Fibroblast of upper back skin (primary cell): ENCODE measurements at places on chromosomes 12 and 14.

GRCh38 chr14:99413172-99413571, 67.5 kb downstream of the SETD3 start:
- DNase-seq, result no peak

GRCh38 chr12:2049604-2050540, 2.9 kb upstream of the CACNA1C start:
- peak; percentile 44 for DNase-seq

DNA sequence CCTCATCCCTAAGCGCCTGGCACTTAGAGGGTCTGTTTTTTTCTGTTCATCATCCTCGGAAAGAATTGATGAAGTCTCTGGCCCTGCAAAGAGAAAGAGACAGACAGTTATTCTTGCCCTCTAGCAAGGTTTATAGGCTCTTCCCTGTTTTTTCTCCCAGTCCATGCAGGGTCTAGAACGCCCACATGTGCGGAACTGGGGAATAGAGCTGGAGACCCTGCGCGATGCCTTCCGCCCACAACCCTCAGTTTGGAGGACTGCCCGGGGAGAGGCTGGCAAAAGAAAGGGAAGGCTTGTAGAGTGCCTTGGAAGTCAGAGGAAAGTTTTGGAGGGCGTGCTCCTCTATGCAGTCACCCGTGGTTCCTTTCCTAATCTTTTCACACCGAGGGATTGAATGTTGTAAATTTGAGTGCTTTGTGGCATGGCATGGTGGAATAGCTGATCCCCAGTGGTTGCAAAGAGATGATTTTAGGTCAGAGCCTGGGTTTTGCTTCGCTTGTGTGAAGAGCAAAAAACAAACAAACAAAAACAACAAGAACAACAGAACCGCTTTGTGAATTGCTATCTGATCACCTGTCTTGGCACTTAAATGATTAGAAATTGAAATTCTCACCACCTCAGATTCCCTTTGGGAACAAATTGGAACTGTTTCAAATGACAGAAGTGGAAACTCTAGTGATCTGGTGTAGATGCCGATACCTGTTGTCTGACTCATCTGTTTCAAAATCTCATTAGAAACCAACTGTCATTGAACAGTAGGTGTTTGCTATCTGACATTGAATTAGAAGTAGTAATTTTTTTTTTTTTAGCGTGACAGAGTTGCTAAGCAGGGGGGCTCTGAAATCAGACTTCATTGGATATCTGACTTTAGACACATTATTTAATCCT, 947 bp downstream of the GAS2L3 start:
- no peak for DNase-seq

DNA sequence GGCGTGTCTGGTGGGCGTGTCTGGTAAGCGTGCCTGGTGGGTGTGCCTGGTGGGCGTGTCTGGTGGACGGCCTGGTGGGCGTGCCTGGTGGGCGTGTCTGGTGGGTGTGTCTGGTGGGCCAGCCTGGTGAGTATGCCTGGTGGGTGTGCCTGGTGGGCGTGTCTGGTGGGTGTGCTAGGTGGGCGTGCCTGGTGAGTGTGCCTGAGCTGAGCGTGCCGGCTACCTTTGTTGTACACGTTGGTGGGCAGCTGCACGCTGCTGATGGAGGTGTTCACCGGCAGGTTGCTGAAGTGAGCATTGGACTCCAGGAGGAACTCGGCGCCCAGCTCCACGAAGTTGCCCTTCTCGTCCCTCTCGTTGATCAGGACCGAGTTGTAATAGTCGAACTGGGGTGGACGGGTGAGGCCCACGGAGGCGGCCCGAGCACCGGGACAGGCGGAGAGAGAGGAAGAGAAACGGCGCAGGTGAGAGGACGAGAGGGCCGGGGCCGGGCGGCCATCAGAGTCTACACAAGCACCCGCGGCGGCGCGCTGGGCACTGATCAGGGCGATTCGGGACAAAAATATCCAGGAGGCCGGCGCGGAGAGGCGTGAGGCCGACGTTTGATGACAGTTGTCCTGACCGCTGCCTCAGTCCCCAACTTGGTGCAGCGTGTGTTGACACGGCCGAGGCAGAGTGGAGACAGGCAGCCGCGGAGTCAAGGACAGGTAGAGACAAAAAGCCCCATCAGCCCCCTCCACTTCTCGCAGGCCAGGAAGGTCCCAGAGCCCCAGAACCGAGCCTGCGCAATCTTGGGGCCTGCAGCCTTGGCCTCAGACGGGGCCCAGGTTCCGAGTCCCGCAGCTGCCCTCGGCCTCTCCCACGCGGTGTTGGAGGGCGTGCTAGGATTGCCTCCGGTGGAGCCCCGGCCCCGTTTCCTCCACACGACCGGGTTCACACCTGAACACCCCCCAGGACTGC, 10.5 kb downstream of the CACNA2D4 start:
- DNase-seq, result no peak

- DNase-seq, result no peak
Measured at GRCh38 chr12:87812030-87812429, 217.2 kb downstream of the C12orf50 start.

DNA sequence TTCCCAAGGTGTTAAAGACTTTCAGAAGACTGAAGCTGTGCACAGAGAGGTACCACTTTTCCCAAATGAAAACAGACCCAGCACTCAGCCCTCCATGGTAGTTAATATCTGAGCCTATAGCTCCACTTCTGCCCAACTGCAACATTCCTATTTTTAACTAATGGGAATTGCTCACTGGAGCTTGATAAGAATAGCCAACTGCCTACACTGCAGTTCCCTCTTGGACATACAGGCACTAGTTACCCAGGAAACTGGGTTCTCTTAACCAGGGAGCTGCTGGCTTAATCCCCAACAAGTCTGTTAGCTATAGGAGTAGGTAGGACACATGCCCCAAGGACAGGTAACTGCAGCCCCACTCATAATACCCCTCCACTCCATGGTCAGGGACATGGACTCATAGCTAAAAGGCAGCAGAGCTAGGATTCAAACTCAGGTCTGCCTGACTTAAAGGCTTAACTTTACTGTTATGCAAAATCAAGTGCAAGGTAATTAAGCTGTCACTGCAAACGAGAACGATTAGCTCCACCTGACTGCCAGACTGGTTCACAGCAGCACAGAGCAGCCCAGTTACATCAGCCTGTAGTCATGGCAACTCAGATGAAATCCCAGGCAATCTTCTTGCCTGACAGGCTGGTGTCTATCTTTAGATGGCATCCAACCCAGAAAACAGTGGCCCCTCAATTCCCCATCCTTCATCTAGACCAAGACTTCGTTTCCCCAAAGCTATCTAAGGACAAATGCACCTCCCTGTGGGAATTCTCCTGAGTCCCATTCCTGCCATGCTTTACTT, 77.1 kb upstream of the ACTN1 start:
- DNase-seq, result peak; percentile 80

DNA sequence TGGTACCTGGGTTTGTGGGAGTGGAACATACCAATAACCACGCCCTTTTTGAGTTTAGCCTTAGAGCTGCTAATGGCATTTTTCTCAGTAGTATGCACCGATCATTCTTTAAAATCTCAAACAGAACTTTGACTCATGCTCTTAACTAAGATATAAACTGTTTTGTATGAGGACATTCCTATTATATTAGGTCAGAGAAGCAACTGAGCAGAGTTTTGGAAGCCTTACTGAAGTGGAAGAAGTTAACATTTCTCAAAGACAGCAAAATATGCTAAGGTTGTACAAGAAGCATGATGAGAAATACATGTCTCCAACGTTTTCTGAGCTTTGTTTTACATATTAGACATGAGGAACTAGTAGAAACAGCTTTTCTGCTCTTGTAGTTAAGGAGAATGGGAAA, 819.2 kb downstream of the FSCB start:
- DNase-seq, result peak; percentile 61

DNA sequence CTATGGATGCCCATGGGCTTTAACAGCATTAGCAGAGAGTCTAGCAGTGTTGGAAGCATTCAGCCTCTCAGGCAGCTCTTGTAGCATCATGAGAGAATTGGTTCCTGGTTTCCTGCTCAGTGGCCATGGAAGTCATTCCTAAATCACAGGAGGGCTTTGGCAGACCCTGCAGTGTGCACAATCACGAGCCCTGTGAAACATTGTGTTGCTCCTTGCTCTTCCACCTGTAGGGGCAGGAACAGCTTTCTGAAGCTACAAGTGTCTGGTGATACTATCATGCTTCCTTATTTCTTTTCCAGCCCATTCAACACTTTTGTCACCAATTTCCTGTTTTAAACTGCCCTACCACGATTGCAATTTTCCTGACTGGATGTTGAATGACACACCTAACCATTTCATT, 402.2 kb upstream of the USP15 start:
- no peak for DNase-seq

GRCh38 chr12:52603314-52603713, 2.1 kb upstream of the KRT72 start:
- peak; percentile 2 for DNase-seq

- peak; percentile 16 for DNase-seq
Measured at GRCh38 chr12:104138797-104139152, 765 bp upstream of the NFYB start.

DNA sequence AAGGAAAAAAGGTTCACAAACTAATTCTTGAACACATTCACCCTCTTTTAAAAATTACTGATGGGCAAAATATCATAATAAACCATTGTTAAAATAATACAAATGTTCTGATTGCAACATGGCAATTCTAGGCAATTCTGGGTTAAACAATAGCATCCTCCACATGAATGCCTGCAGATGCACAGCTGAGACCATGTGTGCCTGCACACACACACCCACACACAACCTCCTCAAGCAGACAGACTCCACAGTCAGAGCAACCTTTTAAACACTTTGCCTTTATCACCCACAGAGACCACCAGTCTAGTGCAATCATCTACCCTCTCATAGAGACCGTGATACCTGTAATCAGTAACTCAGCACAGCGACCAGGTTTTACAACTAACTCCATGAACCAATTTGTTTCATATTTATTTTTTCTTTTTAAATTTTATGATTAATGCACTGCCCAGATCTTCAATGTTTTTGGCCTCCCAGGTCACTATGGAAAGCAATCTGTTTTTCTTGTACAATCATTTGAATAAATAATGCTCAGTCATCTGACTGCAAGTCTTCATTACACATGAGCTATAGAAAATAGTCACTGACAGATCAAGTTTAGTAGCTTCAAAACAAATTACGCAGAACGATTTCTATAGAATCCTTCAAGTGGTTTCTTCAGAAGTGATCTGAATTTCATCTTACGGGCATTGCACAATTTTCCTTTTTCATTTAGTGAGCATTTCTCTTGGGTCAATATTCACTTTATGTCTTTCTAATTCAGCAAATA, 105.8 kb downstream of the PRKD1 start:
- no peak for DNase-seq

- no peak for DNase-seq
Measured at GRCh38 chr14:54221432-54221803, 175.4 kb upstream of the CDKN3 start.

DNA sequence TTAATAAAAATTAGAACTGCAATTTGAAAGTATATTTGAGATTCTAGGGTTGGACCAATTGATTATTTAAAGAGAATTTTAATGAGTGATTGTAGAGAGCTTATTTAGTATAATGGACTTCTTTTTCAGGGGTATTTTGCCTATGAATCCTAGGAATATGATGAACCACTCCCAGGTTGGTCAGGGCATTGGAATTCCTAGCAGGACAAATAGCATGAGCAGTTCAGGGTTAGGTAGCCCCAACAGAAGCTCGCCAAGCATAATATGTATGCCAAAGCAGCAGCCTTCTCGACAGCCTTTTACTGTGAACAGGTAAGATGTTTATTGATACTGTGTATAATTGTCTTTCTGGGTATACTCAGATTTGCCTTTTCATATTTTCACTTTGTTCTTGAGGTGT, 35.9 kb upstream of the KCNMB4 start:
- DNase-seq, result no peak

GRCh38 chr12:56377310-56377988, 14.8 kb upstream of the APOF start:
- peak; percentile 19 for DNase-seq

GRCh38 chr14:24307575-24308341, at the start of gene CIDEB:
Gene CIDEB (minus strand): TSS chr14:24307977. CDS start chr14:24307858, 119 bp downstream.
- DNase-seq, result peak; percentile 52

DNA sequence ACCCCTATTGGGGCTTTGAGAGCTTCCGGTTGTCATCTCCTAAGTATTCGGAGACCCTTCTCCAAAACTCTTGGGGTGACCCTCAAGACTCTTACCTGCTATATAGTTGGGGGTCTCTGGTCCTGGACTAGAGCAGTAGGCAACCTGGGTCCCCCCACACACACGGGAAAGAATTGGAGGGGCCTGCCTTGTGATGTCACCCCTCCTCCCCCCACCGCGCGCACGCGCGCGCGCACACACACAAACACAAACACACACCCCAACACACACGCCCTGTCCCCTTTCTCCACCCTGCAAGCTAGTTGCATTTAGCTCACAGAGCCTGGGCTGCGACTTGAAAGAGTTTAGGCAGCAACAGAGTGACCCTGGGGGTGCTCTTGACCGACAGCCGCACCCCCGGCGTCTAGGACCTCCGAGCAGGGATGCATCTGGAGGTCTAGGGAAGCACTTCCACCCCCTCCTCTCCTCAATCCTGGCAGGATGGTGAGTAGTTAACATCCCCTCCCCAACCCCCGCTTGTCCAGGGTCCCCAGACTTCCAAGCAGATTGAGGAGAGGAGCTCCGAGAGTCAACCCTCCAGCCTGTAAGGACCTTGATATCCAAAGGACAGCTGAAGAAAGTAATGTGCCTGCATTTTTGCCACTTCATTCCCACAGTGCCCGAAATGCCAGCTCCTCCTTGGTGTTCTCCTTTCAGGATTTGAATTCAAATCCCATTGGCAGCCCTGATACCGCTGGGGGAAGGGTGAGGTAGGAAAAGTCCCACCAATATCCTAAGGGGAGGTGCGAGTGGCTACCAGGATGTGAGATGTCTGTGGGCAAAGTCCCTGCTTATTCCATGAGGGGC, 1.4 kb upstream of the DNAJC14 start:
- peak; percentile 53 for DNase-seq

DNA sequence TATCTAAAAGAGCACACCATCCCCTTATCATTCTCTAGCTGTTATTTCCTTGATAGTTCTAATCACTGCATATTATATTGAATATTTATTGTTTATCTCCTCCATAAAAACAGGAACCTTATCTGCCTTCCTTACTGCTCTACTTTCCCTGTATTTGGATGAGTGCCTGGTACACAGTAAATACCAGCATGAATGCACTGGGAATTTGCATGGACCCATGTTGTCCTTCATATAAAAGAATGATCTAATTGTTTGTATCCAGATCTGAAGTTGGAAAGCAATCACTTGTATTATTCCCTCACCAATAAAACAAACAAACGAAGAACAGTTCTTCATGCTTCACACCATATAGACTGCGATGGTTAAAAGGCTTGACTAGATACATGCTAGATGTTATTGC, 15.3 kb upstream of the CNOT2 start:
- no peak for DNase-seq
